GM04504 (cell line): ENCODE measurements at places on chromosomes 5 and 9.

- DNase-seq = no peak
These were observed 25.0 kb upstream of the SEMA4D start for GRCh38 chr9:89522959-89523285.

GRCh38 chr9:120397453-120397852 is 182.5 kb downstream of the CDK5RAP2 start:
- no peak for DNase-seq

DNA sequence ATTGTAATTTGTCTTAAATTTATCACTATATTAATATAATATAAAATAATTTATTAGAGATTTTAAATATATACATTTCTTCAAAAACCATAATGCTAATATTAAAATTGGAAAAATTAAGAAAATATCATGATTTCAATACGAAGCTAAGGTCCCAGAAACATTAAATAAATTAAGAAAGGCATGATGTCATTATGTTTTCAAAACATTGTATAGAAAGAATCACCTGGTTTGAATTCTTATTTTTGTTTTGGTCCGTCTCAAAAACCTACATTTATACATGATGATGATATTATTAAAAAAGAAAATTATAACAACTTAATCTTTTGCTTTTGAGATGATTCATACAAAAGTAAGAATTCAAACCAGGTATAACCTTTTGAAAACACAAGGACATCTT is 8.2 kb upstream of the EDIL3 start:
- DNase-seq = no peak

DNA sequence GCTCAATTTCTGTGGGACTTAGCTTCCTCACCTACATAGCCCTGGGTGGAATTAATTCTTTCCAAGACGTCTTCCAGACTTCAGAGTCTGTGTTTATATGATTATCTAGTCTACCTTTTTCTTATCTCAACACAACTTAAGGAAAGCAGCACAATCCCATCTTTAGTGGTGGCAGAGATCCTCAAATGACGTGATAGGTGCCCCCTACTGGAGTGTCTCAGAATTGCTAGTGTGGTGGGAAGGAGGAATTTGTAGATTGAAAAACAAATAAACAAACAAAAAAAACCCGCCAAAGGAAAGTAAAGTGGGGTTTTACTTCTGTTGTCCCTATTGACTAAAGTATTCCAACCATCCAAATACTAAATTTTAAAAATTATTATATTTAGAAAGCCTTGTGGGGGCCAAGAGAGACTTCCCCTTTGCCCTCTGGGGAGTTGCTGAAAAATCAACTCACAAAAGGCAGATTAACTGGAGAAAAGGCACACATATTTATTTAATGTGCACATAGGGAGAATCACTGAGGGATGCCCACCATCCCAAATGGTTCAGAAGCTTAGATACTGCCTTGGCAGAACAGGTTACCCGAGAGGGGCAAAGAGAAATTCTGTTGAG is 283.3 kb downstream of the TMEM167A start:
- DNase-seq = peak; percentile 7

GRCh38 chr5:154118385-154118784 is 72.1 kb upstream of the GALNT10 start:
- DNase-seq = no peak

DNA sequence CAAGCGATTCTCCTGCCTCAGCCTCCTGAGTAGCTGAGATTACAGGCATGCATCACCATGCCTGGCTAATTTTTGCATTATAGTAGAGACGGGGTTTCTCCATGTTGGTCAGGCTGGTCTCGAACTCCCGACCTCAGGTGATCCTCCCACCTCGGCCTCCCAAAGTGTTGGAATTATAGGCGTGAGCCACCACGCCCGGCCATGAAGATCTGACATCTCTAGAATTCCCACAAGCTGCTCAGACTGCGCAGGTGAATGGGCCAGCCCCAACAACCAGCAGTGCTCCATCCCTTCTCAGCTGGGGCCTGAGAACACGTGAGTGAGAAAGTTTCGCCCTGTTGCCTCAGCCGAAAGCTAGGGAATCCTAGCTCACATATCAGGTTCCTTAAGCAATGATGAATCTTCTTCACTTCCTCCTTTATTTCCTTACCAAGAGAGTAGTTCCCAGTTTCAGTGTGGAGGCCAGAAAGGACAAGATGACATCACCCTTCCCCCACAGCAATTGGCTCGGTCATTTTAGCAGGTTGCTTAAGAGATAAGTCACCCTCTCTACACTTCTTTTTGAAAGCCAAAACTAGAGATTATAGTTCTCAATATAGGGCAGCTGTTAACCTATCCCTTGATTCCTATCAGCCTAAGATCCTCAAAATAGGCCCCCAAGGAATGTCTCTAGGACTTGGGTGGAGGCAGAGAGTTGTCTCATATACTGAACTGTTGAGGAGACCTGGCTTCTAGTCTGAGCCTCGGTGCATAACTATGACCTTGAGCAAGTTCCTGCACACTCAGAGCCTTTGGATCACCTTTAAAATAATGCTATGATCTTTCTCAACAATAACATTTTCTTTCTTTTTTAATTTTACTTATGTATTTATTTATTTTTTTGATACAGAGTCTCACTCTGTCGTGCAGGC is 23.9 kb upstream of the PPP2CA start:
- no peak for DNase-seq

DNA sequence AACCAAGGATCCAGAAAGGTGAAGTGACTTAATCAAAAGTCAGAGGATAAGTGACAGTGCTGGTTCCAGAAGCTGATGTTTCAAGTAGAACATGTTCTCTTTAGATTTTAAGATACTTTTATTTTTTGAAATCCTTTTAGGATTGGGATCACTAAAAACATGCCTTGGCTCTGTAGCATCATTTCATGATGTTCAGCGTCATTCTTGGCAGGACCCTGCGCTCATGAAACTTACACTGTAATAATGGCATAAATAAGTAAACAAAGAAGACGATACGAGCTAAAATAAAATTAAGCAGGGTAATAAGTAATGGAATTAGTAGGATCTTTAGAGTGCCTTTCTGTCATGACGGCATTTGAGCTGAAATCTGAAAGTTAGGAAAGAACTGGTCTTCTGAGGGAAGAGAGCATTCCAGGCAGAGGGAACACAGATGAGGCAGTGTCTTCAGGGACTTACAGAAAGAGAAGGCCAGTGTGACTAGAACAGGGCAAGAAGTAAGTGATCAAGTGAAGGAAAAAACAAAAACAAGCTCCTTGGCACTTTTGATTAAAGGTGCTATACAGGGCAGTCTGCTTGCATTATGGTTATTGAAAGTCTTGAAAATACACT is 19.9 kb downstream of the CTNNA1 start:
- no peak for DNase-seq

DNA sequence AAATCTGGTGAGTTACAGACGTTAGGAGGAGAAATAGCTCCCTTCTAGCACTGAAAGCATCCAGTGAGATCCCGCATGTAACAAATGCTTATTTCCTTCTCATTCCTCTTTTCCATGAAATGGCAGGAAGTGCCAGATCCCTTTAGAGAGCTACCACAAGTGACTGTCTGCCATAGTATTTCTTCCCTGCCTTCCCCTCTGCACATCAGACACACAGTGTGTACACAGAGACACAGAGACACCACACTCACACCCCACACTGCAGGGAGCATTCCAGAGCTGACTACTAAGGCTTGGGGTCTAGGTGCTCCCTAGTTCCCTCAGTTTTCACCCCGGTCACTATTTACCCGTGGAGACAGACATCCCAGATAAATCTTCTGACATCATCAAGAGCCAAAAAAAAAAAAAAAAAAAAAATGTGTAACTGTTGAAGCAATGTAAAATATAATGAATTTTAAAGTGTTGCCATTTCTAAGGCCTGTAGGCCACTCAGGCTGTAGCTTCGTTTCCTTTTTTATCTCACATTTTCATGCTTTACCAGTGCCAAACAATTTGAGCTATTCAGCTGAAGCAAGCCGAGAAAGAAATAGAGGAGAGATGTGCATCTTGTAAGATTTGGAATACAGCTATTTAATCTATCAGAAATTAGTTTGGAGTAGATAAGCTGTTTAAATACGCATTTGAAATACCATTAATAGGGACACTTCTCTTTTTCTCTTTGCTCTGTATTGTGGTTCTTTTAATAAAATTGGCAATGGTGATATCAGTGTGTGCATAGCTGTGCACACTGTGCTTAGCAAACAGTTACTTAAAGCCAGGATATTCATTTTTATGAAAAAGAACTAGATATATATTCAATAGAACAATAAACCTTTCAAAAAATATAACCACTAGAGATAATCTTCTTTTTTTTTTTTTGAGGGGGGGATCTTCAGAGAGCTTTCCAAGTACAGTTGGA is 405.5 kb downstream of the PDE4D start:
- DNase-seq = no peak

- no peak for DNase-seq
These were observed 18.7 kb downstream of the GIN1 start for GRCh38 chr5:103101079-103101750.

GRCh38 chr9:2281031-2281802 is 266.1 kb downstream of the SMARCA2 start:
- no peak for DNase-seq

GRCh38 chr5:180492226-180492903 is 1.8 kb upstream of the CNOT6 start:
- DNase-seq = no peak

GRCh38 chr9:95504053-95504963 is 12.5 kb downstream of the PTCH1 start:
- DNase-seq = no peak

DNA sequence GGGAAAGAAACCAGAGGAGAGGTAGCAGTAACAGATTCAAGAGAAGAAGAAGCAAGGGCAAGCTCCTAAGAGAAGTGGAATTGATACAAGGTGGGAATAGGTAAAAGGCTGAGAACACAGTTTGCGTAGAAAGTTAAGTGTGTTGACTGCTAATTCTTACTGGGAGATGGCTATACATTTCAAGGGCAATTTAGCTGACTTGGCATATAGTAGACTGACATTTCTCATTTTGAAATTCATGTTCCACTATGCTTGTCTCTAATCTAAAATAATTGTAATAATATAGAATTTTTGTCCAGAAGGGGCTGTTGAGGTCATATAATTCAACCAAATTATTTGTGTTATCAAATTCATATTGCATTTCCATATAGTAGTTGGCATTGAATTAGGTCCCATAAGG is 144.0 kb downstream of the ATG10 start:
- no peak for DNase-seq

GRCh38 chr9:107246259-107247254 is 36.5 kb upstream of the RAD23B start:
- DNase-seq = no peak

GRCh38 chr5:53008751-53009150 is 19.6 kb downstream of the ITGA2 start:
- no peak for DNase-seq

GRCh38 chr5:179906795-179907555 is 722 bp downstream of the TBC1D9B start:
- no peak for DNase-seq

DNA sequence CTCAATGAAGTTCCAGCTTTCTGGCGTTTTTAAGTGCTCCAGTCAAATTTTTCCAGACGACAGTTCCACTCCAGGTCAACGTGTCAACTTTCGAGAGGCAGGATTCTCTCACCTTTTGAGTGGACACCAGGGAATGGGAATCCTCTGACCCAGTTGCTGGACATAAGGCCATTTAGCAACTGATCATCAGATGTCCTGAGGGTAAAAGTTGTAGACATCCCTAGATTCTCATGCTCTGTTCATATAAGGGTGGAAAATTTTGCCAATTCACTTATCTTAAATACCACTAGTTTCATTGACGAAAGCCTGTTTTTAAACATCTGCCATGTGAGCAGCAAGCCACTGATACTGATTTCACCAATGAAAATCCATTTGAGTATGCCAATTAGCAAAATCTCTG is 275.5 kb downstream of the MAST4 start:
- DNase-seq = no peak

- DNase-seq = no peak
These were observed 560.3 kb upstream of the KLF4 start for GRCh38 chr9:108049671-108050494.

- DNase-seq = peak; percentile 73
These were observed 5.9 kb upstream of the FRMD3 start for GRCh38 chr9:83544002-83544698.

DNA sequence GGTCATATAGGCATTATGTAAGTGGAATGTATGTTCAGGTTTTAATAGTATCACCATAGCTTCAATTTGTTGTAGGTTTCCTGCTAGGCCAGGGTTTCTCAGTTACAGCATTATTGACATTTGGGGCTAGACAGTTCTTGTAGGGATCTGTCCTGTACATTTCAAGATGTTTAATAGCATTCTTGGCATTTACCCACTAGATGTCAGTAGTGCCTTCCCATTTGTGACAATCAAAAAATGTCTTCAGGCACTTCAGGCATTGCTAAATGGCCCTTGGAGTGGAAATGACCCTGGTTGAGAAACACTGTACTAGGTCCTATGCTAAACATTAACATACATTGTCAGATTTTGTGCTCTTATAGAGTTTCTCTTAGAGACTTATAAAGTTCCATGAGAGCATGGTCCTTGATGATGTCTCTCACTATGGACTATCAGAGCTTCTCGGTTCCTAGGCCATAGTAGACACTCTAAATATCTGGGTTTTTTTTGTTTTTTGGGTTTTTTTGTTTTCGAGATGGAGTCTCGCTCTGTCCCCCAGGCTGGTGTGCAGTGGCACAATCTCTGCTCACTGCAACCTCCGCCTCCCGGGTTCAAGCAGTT is 1.4 kb downstream of the KIF20A start:
- peak; percentile 34 for DNase-seq

DNA sequence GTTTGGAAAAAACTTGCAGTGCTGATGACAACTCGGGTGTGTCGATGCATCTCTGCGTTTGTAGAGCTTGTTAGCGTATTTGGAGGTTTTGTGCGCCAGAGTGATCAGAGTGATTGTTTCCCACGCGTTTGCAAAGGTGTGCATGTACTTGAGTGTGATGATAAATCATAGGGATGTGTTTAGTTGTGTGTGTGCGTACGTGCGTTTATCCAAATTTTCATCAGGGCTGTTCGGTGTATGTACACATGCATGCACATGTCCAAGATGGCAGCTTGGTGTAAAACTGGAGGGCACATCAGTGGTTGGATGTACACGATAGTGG is 248 bp upstream of the C1QTNF2 start:
- no peak for DNase-seq

GRCh38 chr9:95875305-95876137 is at the start of gene ERCC6L2:
Gene ERCC6L2 (plus strand): TSS chr9:95875691. CDS start chr9:95876039, 348 bp downstream.
- peak; percentile 98 for DNase-seq

GRCh38 chr5:45643056-45643455 is 53.1 kb downstream of the HCN1 start:
- no peak for DNase-seq

- DNase-seq = no peak
These were observed 21.5 kb downstream of the CWC27 start for GRCh38 chr5:64790210-64790609.

- DNase-seq = no peak
These were observed 635.4 kb downstream of the IRX1 start for GRCh38 chr5:4230786-4231641.

GRCh38 chr9:131013771-131014676 is 5.0 kb downstream of the LAMC3 start:
- DNase-seq = no peak

GRCh38 chr5:39198127-39198526 is 21.2 kb downstream of the FYB1 start:
- DNase-seq = no peak

DNA sequence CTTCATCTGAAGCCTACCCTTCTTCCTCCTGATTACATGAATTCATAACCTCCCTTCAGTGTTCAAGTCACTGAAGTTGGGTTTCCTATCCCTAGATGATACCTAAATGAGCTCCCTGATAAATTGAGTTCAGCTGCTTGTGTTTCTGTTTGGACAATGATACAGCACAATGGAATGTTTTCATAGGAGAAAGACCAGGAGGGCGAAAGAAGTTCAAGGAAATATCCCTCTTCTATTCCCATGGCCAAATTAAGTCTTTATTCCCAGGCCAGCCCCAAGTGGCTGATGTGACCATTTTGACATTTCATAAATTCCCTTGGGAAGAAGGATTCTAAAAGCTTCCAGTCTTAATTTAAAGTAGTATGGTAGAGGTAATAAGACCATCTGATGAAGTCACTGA is 555.8 kb upstream of the CLINT1 start:
- peak; percentile 62 for DNase-seq
